ENCODE measurements at places on chromosomes 2 and 18.

DNA sequence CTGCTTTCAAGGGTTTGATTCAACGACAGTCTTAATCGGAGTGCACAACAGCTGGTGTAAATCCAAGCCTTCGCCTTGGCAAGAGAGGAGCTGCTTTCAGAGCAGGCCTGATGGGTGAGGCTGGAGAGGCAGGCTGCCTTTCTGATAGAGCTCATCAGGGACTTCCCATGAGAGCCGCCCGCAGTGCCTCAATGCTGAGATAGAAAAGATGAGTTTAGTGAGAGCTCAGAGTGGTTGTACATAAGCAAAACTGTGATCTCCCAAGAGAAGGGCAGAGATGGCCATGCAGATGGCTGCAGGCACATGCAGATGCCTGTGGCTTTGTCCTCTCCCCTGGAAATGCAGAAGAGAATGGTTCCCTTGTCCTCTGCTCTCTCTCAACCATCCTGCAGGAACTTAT lies 122.1 kb downstream of the ARL4C start:
- no peak for DNase-seq

DNA sequence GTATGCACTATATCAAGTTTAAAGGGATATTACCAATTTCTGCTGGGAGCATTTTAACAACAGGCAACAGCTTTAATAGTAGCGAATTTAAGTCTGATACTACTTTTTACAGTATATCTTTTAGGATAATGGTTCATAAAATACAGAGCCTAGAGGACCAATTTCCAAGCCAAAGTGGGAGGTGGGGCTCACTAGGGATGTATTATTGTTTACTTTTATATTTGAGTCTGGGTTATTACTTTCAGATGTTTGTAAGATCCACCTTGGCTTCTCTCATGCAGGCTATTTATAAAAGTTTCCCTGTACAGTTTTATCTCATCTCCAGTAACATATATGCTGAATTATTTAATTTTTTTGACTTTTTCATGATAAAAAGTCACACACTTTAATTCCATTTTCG lies 242.0 kb downstream of the CMPK2 start:
- DNase-seq, result no peak

- DNase-seq, result no peak
Observed at GRCh38 chr2:102967451-102967850, 205.6 kb downstream of the TMEM182 start.

- DNase-seq, result no peak
Observed at GRCh38 chr18:46069524-46069923, 2.5 kb downstream of the PSTPIP2 start.

- DNase-seq, result no peak
Observed at GRCh38 chr2:15756011-15756550, 164.4 kb downstream of the DDX1 start.

GRCh38 chr2:123890148-123890547 lies 134.9 kb upstream of the CNTNAP5 start:
- no peak for DNase-seq

DNA sequence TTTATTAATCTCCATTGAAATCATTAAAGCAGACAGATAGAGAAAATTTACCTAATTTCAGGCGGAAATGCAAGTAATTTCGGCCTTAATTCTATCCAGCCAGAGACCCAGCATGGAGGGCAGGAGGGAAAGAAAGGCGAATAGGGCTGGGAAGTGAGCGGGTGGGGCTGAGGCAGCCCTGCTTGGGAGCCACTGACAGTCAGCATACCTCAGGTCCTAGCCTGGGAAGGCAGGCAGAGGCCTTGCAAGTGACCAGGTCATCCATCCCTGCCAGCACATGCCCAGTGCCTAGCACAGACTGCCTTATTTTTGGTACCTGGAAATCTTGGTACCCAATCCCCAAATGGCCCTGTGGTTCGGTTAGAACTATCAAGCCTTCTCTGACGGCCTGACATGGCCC lies 1.5 kb downstream of the GDF7 start:
- DNase-seq, result no peak

DNA sequence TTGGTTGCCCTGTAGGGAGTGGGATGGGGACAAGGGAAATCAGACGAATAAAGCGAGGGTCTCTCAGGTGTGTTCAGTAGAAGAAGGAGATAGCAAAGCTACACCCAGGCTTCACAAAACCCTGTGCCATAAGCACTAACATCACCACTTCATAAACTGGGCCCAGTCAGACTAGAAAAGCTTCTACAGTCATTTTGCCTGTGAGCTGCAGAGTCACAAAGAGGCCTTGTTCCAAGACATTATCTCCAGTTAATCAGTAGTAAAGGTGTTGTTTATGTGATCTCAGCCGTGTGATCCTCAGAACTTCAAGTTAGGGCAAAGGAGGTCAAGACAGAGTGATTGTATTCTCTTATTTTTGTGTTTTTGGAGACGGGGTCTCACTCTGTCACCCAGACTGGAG lies 148.0 kb downstream of the GALR1 start:
- no peak for DNase-seq

DNA sequence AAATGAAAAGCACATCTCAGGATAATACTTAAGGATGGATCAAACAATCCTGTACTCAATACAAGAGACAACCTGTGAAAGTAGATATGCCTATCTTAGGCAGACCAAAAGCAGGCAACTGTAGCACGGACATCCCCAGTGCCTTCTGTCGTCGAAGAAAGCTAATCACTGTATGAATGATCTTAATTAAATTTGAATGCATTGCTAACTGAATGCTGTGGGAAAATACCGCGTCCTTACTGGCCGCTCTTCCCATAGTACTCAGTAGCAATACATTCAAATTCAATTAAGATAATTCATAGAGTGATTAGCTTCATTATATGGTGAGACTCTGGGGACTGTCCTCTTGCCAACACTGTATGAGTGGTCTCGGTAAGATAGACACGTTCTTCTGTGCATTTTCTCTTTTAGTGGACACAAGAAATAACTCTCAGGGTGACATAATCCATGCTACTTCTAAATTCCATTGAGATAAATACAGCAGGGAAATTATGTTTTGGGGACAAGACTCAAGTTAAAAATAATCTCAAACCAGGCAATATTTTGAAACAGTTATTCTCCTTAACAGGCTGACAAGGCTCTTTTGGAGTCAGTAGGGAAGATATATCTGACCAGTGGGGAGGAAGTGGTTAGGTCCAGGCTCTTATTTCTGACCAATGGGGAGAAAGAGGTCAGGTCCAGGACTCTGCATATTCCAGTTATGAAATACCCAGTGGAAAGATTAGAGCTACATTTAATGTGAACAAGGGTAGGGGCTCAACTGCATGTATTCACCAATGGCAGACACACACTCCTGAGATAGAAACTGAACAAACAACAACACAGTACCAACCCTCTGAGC lies 97.3 kb downstream of the DOCK10 start:
- no peak for DNase-seq

GRCh38 chr2:235779444-235779896 lies 285.6 kb downstream of the AGAP1 start:
- peak; percentile 9 for DNase-seq

GRCh38 chr2:168694866-168695265 lies 107.6 kb upstream of the NOSTRIN start:
- DNase-seq, result no peak

Measured in stimulated activated CD8-positive, alpha-beta memory T cell treated with anti-CD3 and anti-CD28 coated beads, Interleukin-4, amount 100 ng/mL, for 1 hour (primary cell).